Activated CD4-positive, alpha-beta T cell treated with anti-CD3 and anti-CD28 coated beads, Interleukin-2, Interleukin-4, amounts not matched to agents 100 ng/mL and 50 ng/mL, durations not matched to agents 16 hours and 8 hours (primary cell): ENCODE measurements at places on chromosomes 1 and 21.

GRCh38 chr1:1072849-1073742, 1.0 kb downstream of the RNF223 start:
- no peak for DNase-seq

DNA sequence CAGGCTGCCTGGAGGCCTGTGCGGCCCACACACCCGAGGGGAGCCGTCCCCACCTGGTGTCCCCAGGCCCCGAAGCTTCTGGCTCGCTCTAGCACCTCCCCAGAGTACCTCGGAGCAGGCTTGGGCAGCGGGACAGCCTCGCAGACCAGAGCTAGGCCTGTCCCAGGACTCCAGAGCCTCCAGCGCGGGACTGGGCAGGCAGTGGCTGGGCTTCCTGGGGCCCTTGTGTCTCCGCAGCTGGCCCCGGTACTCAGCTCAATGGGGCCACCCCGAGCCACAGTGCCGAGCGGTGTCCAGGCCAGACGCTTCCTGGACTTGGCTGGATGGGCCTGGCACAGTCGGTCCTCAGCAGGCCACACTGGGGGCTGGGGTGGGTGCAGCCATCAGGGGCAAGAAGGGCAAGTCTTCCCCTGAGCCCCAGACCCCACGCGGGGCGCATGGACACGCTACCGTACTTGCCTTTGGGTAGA, 4.9 kb downstream of the SCNN1D start:
- DNase-seq: no peak

DNA sequence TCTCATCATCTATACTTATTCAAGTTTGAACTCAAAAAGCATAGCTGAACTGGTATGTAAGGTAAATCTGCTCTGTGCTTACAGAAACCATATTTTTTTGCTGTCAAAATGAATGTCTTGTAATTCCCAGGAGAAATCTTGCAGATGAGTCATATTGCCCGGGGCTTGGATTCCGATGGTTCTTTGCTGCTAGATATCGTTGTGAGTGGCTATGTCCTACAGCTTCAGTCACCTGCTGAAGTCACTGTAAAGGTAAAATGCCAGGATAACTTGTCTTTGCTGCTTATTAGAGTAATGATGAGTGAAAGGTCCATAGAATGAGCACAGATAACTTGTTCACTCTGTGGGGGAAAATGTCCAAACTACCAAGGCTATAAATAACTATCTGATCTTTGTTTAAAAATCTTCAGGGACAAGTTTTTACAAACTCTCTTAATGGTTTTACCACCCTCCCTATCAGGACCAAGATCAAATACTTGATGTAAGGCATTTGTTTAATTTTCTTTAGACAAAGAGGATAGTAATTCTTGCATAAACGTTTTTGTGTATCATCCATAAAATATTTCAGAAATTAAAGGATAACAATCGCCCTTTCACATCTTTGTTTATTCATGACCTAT, 222.3 kb downstream of the TPR start:
- DNase-seq: no peak

DNA sequence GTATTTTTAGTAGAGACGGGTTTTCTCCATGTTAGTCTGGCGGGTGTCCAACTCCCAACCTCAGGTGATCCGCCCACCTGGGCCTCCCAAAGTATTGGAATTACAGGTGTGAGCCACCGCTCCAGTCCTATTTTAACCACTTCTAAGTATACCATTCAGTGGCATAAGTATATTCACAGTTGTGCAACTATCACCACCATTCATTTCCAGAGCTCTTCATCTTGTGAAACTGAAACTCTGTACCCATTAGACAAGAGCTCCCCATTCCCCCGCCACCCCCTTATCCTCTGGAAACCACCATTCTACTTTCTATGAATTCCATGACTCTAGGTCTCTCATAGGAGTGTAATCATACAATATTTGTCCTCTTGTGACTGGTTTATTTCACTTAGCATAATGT, 40.2 kb upstream of the CAMTA1 start:
- peak; percentile 73 for DNase-seq

DNA sequence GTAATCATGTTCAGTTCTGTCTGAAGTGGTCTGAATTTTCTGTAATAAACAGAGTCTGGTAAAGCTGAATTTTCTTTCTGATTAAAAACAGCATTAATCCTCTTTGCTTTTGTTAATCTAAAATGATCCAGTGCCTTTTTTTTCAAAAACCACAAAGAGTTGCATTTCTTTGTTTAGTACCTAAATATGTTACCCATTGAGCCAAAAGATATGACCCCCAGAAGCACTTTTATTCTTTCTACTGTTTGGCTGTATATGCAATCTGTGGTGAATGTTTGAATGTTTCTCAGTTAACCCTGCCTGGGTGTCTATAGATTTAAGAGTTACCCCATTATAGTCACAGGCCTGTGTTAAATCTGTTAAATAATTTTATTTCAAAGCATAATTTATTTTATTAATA, 394.8 kb downstream of the PTPRC start:
- DNase-seq: no peak

DNA sequence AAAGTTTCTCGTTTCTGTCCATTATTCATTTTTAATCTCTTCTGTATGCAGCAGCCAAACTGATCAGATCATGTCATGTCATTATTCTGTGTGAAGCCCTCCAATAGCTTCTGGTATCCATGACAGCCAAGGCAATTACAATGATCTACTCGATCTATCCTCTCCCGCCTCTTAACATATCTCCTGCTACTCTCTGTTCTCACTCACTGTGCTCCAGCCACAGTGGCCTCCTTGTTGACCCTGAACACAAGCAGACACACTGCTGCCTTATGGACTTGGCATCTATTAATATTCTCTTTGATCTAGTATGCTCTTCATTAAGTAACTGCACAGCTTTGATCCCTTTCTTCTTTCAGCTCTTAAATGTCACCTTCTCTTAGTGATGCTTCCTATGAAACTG, 59.5 kb downstream of the TPR start:
- no peak for DNase-seq

DNA sequence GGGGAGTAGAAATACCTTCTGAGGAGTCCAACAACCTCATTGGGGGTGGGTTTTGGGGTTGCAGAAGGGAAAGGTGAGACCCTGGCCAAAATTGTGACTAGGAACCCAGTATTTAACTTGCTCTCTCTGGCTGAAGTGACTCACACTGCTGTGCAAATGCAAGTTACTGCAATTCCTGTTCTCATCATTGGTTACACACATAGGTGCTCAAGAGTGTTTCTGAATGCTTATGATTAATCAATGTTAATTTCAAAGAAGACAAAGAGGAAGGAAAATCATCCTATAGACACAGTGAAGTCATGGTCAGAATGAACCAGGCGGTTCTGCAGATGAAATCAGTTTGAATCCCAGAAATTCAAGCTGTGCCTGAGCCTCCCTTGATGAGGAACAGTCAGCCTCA, 3.1 kb downstream of the ASCL5 start:
- DNase-seq: no peak

GRCh38 chr1:232709386-232709785, 79.5 kb upstream of the SIPA1L2 start:
- DNase-seq: no peak

DNA sequence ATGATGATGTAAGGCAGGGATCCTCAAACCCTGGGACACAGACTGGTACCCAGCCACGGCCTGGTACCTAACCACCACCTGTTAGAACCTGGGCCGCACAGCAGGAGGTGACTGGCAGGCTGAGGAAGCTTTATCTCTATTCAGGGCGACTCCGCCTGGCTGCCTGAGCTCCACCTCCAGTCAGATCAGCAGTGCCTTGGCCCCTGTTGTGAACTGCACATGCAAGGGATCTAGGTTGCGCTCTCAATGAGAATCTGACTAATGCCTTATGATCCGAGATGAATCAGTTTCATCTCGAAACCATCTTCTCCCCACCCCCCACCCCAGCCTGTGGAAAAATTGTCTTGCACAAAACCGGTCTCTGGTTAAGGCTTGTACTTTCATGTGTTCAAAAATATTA, 4.2 kb downstream of the RNPC3 start:
- DNase-seq: peak; percentile 68

DNA sequence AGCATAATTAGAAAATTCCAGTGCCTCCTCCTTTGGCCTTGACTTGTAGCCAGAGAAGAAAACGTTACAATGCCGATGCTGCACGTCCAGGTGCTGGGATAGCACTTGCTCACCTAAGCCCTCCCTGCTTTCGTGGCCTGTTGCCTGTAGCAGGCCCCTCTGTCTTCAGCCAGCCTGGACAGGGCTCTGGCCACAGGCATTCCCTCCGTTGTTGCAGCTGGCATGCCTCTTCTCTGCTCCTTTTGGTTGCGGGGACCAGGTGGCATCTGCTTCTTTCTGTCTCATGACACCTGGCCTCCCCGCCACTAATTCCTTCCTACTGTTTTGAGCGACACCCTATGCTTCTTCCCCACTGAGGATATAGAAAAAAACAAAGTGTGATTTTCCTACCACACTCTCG, 54.6 kb upstream of the MORC3 start:
- no peak for DNase-seq
